ENCODE measurements at places on chromosomes 7 and 10.

GRCh38 chr7:44182827-44183226 is 6.4 kb downstream of the GCK start:
- no peak for DNase-seq

DNA sequence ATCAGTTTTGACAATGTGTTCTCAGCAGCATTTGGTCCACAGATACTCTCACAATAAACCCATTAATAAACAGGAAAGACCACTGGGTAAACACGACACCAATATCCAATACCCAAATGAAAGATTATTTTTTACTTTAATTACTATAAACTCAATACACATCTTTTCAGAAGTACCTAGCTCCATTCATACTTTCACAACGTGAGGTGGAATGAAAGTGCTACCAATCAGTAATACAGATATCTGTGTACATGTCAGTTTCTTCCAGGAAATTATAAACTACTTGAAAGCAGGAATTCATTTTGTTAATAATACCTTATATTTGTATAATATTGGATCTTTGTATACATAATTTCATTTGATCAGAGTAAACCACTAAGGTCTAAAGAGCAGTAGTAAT is 11.9 kb downstream of the CDK6 start:
- no peak for DNase-seq

DNA sequence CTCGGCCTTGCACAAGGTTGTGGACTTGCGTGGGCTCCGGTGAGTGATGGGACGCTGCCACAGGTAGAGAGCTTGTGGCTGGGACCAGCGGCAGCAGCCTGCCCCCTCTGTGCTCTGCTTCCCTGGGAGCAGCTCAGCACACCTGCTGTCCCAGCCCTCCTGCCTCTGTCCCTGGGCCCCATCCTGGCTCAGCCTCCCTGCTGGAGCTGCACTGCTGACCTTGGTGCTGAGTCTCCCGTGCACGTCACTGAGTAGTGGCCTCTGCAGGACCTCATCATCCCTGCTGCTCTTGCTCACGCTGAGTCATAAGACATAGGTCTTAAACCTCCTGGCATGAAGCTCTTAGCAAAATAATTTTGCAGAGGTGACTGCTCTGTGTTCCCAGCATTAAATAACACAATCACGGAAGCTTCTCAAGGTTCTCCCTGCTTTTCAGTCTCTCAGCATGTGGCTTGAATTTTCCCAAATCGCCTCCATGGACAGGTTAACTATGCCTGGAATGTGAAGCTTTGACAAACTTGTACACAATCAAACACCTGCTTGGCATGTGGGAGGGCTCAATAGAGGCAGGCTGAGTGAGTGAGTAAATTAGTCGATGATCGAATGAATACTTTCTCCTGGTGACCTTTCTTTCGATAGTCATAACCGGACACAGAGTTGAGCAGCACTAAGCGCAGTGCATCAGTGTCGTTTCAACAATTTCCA is 63.8 kb upstream of the NPS start:
- no peak for DNase-seq

DNA sequence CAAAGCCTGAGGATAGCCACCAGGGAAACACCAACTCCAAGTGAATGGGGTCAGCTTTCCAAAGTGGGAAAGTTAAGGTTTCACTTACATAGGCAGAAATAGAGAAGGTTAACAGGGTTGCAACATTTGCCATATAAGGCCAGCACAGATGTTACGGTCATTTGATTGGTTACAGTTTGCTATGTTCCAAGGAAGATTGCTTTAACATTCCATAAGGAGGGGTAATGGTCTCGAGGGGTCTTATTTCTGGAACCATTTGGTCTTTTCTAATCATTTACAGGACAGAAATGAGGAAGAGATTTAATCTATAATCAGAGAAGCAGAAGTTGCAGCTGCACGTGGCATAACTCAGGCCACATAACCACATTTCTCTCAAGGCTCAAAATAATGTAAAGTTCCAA is 679.4 kb upstream of the C7orf33 start:
- DNase-seq, result no peak

- DNase-seq, result no peak
These were observed 199.9 kb upstream of the TCERG1L start for GRCh38 chr10:131511391-131511790.
